Gastrocnemius medialis (tissue), 4 donors: ENCODE measurements at places on chromosomes 4 and X. TPM values are rescaled to one million over a fixed set of nuclear protein-coding genes. Genes with fewer than 3 reads are reported as not detected.

- no peak for DNase-seq
Measured at GRCh38 chr4:152160225-152160800, 375.6 kb downstream of the FBXW7 start.

- DNase-seq = no peak
Measured at GRCh38 chr4:95186666-95187065, 362.1 kb downstream of the UNC5C start.

GRCh38 chr4:145207934-145208333 is 27.5 kb upstream of the OTUD4 start:
- no peak for DNase-seq

The C4orf51 gene
- total RNA-seq = not detected

DNA sequence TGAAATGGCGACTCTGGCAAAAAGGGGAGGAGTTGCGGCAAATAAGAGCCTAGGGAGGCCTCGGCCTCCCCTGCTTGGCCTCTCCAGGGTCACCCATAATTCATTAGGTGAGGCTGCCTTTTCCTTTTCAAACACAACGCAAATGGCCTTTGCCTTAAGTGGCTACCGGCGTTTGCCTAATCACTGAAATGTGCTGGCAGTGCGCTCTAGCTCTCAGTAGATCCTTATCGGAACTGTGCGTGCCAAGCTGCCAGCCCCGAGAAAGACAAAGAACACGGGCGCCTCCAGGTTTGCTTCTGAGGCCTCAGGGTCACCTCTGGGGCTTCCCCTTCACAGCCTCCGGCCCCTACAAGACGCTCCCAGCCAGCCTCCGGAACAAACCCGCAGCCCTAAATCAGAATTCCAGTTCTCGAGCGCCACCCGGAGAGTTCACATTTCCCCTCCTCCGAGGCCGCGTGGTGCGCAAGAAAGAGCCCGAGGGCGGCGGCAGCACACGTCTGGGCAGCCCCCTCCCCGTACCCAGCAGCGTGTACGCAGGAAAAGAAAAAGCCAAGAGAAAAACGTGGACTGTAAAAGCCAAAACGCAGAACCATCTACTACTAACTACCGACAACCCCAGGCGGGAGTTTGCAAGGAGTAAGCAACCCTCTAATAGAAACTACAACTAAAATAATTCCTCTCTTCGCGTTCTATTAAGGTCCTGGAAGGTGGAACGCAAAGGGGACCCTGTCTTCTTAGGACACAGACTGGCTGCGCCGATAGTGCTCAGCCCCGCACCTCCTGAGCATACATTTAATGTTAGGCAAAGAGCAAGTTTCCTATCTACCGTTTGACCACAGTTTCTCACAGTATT is 76.5 kb upstream of the BCOR start:
- DNase-seq = no peak

GRCh38 chrX:130896026-130896425 is 7.0 kb downstream of the ENOX2 start:
- DNase-seq = no peak

GRCh38 chr4:86586160-86586572 is 7.9 kb upstream of the PTPN13 start:
- DNase-seq = no peak

DNA sequence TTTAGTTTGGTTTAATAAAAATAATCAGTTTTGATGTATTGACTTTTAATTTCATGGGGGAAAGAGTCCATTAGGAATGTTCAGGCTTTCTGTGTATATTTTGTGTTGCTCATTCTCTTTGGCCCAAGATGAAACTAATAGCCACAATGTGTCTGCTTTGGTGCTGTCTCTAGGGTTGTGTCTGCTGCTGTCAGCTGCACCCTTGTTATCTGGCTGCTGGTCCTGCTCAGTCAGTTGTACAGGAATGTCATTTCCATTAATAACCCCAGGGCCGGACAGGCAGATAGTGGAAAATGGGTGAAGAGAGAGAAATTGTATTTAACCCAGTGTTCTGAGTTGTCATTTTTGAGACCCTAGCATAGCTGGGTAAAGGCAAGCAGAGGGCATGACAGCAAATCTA is 115.1 kb downstream of the PHEX start:
- no peak for DNase-seq

The APLN gene
- not detected for total RNA-seq

DNA sequence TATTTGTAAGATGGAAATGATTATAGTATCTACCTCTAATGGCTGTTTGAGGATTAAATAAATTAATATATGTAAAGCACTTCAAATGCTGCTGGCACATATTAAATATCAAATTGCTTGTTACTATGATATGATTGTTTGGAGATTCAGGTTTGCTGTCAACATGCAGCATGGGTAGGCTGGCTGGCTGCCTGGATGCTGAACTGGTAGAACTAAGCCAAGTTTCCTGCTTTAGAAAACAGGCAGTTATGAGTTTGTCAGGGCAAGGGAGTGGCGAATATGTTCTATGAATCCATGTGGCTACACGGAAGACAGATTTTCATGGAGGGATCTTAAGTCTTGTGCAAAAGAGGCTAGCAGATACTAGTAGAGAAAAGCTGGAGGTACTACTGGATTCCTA is 239.6 kb downstream of the GBA3 start:
- DNase-seq = no peak

DNA sequence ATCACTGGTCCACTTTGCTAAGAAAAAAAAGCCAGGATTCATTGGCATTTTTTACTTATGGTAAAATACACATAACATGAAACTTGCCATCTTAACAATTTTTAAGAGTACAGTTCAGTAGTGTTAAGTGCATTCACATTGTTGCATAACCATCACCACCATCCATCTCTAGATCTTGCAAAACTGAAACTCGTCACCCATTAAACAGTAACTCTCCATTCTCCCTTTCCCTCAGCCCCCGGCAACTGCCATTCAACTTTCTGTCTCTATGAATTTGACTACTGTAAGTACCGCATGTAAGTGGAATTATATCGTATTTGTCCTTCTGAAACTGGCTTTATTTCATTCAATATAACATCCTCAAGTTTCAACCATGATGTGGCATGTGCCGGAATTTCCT is 56.3 kb upstream of the LNX1 start:
- no peak for DNase-seq

The ASB11 gene
- 59.8 TPM for total RNA-seq

- DNase-seq = no peak
Measured at GRCh38 chr4:121790976-121791375, 10.1 kb upstream of the EXOSC9 start.
